ENCODE measurements at places on chromosomes 4 and X.

- no peak for DNase-seq
These were observed 63.9 kb upstream of the NLGN4X start for GRCh38 chrX:6292599-6292998.

DNA sequence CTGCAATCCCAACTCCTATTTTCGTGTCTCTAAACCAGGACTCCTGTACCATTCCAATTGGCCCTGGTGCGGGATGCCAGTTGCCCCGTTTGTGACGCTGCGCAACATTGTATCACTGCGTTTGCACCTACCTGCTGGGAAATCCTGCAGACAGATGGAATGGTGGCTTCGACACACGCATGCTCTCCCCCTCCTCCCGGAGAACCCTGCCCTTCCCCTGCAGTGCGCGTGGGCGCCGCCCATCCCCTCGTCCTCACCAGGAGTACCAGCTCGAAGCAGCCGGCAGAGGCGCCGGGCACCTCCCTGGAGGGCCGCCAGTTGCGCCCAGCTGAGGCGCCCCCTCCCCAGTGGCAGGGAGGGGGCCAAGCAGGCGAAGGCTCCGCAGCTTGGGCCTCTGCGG lies 1.4 kb downstream of the DGKK start:
- no peak for DNase-seq

DNA sequence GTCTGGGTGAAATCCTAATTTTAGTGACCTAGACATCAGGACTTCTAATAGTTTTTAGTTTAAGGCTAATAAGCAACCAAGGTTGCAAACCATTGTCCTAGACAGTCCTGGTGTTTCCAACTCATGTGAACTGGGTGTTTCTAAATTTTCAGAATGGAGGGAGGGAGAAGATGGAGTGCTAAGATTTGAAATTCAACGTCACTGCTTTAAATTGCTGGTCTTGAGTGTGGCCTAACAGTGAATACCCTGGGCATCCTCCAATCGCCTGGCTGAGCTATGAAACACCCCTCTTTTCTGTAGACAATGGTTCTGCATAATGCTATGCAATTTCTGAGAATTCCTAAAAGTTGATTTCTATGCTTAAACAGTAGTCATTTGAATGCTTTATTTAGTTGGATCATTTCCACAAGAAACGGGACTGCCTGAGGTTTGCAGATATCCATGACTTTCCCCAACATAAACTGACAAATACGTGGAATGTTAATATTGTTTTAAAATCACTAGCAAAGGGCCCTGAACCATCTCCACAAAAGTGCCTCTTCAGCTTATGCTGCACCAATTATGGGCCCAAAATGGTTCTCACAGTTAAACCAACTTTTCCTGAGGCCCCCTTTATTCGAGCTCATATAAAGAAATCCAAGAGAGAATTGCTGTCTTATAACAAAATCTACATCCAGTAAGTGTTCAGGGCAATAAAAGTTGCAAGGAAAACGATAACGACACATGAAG lies 1.1 kb downstream of the FBXL5 start:
- DNase-seq = no peak

DNA sequence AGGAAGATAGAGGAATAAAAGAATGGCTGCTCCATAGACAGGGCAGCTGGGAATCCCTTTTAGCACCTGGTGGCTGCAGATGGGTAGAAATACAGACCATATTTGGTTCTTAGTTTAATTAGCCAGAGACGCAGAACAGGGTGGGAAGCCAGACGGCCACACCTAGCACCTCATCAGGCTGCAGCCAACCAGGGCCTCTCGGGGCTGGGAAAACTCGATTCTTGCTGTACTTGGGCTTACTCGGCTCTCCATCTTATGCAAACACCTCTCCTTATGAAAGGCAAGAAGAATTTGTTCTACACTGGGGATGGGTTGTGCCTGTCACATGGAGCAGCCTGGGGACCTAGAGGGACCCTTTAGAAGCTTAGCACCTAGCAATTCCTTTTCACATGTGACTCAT lies 19.7 kb downstream of the IRAK1 start:
- peak; percentile 54 for DNase-seq

DNA sequence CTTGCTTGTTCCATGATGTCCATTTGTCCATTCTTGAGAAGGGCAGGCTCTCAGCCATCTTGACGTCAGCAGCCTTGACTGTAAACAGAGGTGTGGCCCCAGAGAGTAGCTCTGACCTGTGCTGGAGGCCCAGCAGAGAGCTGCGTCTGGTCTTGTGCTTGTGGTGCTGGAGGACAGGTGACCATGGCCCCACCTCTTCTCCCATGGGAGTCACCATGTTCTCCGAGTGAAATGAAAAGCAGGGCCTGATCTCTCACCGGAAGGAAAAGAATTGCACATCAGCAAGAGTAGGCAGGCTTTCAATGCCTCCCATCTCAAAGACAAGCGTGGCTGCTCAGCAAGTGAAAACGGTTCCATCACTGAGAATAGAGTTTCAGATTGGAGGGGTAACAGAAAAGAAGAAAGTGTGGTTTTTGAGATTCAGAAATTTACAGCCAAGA lies 11.5 kb downstream of the PARM1 start:
- DNase-seq = no peak

DNA sequence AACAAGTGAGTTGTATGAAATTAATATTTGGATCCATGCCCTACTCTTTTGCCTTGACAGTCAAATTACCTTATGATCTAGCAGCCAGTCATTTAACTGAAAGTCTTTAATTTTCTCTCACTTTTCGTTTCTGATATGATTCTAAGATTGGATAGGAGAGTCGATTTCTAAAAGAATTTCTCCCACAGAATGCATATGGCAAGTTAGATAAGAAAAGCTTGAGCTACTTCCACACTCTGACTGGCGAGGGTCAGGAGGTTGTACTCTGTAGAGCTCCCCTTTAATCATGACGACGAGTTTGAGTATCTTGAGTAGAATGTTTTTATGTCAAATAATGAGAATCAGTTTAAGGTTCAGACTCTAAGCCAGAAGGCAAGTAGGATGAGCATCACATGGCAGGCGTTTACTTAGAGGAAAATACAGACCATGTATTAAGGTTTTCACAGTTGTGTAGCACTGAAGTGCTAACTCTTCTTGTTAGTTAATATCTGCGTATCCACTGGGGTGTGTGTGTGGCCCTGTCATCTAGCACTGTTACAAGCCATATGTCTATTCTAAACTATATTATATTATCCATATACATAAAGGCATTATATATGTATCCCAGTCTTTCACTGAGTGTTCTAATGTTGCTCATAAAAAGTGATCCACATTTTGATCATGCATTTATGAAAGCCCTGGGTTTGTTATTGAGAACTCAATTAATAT lies 37.8 kb downstream of the LRP2BP start:
- DNase-seq = no peak

DNA sequence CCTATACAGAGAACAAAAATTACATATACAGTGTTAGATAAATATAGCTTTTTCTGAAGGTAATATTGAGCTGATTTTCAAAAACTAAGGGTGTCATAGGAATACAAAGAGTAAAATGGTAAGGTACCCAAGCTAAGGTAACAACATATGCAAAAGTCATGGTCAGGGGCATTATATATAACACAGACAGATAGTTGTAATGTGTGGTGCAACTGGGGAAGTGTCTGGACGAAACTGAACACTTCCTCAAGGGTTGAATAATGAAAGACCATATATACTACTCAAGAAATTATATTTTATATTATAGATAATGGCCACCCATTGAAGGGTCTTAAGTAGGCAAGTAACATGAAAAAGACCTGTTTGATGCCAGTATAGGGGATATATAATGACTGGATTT lies 262.1 kb upstream of the CXXC4 start:
- DNase-seq = no peak

GRCh38 chrX:56029691-56030090 lies 202.5 kb upstream of the KLF8 start:
- no peak for DNase-seq

DNA sequence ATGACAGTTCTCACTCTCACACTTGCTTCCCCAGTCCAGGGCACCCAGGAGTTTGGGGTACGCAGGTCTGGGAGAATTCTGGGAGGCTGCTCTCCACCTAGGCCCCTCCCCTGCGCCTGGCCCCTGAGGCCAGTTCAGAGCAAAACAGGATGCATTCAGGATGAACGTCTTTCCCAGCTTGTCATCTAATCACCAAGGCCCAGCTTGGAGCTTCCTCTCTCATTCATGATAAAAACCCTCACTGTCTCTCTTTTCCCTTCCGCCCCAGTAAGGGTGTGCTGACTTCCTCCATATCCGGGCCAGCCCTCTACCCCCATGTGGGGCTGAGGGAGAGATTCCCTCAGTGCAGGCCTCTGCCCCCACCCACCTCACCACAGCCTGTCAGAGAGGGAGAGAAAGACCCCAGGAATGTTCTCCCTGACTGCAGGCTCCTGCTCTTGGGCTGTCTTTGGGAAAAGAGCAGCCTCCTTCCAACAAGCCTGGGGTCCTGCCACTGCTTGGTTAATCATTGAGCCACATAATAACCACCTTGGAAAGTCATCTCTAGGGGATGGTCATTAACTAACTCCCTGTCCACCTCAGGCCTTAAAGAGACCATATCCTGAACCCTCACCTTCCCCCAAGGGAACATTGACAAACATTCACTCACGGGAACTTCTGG lies 50.1 kb downstream of the STARD8 start:
- no peak for DNase-seq

- DNase-seq = no peak
These were observed 1414.0 kb upstream of the AGA start for GRCh38 chr4:178856139-178856800.

DNA sequence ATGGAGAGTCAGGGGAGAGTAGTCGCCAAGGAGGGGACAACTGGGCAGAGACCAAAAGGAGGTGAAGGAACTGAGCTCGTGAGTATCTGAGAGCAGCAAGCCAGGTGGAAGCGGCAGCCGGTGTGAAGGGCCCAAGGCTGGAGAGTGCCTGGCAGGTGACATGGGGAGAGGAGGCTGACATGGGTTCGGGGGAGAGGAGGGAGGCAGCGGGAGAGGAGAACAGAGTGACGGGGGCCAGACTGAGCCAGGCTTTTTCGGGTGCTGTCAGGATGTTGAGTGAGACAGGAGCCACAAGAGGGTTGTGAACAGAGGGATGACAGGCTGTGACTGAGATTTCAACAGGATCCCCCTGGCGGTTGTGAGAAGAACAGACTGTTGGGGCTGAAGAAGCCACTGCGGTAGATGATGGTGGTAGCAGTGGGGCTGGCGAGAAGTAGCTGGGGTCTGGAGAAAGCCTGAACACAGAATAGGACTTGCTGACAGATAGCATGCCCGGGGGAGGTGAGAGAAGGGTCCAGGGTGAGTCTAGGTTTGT lies 5.7 kb downstream of the ELK1 start:
- DNase-seq = no peak

DNA sequence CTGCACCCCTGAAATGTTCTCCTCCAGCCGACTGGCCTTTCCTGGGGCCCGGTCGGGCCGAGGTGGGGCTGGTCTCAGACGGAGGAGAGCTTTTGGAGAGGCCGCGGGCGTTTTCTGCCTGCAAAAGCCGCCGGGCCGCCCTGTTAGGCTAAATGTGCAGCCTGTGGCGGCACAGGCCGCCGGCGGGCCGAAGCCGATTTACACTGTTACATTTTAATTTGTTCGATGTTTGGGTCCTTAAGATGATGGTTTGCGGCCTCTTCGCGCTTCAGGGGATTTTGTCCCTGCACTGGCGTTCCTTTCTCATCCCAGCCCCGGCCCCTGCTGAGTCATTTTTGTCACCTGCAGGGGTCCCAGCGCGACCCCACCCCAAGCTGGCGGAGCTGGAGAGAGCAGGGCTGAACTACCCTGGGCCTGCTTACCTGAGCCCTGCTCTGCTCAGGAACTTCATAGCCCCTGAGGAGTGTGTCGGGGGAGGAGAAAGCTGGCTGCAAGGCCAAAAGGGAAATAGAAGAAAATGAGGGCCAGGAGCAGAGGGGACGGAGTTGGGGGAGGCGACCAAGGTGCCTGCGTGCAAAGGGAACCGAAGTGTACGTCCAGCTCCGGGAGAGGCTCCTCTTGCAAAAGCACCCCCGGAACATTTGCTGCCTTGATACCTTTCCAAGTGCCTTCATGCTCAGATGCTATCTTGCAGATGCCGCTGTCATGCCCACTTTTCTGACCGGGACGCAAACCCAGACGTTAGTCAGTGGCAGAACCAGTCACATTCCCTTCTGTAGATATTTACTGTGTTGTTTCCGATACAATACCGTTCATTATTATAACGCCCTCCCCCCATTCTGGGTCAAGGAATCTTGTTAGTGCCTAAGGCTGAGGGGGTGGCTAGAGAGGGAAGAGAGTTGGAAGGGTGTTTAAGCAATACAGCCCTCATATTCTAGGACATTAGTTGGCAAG lies 977 bp upstream of the RBBP7 start:
- no peak for DNase-seq

- DNase-seq = no peak
These were observed 5.3 kb downstream of the OCRL start for GRCh38 chrX:129545408-129545807.

DNA sequence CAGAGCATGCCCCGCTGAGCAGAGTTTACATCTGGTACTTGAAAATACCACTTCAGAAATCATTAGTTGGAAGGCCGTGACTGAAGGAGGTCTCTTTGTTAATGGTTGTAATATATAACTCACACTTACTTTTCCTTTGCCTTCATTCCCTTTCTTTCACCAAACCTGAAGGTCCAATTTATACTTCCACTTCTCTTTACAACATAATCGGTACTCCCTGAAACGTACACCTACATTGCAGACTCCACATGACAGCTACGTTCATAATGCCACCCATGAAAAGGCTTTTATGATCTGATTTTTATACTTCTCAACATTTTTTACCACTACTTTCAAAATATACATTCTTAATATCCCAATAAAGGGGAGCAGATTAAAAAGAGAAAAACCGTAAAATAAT lies 298.7 kb downstream of the C4orf33 start:
- no peak for DNase-seq

DNA sequence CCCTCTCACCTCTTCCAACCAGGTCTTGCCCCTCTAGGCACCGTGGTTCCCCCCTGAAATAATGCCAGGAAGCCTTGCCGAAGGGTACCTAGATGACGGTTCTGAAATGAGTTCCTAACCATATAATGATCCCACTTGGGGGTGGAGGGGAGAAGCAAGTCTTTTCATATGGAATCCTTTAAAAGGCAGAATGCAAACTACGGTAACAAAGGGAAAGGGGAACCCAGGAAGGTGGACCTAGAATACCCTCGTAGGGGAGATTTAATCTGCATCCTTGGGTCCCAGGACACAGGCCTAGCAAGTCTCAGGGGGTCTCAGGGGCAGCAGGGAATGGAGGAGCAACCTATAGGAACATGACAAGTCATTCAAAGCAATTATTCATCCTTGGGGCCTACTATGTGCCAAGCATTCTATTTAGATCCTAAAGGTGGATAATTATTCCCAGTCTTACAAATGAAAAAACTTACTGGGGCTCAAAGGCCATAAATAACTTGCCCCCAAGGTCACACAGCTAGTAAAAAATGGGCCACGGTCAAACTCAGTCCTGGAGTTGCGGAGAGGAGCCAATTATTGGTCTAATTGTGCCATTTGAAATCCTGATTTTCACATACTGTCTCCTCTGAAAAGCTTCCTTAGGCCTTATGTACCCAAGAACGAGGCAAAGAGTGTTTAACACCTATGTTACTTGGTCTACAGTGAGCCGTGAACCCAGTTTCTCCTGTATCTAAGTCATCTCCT lies 8.8 kb downstream of the BCOR start:
- DNase-seq = no peak
